Kidney epithelial cell (primary cell): ENCODE measurements at places on chromosomes 16 and 17. TPM values are rescaled to one million over a fixed set of nuclear protein-coding genes. Genes with fewer than 3 reads are reported as not detected.

GRCh38 chr17:45942284-45942683 is 47.9 kb downstream of the MAPT start:
- no peak for DNase-seq

DNA sequence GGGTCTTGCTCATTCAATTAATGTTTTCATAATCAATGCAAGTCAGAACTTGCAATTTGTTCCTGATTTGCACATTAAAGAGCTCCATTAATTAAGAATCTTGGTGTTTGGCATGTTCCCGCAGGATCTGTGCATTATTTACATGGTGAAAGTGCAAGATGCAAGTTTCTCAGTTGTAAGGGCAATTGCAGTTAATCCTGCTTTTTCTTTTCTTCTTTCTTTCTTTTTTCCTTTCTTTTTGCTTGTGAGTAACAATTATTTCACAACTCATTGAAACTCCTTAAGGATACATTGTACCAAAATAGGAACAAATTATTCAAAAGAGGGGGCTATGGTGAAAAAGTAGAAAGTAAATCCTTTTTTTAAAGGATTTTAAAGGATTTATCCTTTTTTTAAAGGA is 24.2 kb downstream of the AATF start:
- no peak for DNase-seq

- DNase-seq = no peak
These were observed 16.3 kb downstream of the LIG3 start for GRCh38 chr17:34996422-34997285.

DNA sequence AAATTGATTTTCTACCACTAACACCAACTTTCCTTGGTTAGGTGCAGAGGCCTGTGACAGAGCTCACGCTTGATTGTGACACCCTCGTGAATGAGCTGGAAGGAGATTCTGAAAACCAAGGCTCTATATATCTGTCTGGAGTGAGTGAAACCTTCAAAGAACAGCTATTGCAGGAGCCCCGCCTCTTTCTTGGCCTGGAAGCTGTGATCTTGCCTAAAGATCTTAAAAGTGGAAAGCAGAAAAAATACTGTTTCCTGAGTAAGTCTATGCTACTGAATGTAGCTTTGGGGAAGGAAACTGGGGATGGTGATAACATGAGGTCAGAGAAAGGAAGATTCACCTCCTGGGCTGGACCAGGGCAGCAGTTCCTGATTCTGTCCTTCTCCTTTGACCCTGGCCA is 38.3 kb downstream of the REXO5 start:
- no peak for DNase-seq

ABCA9 gene
- total RNA-seq = 0.07 and 0.08 TPM in 2 replicates

ODAD4 gene
- total RNA-seq = 0.62 and 0.84 TPM in 2 replicates
